ENCODE measurements at places on chromosomes 2 and 18.
A peak's percentile ranks its signal among the peaks of the same experiment; 100 is the strongest.

- DNase-seq, result no peak
Measured at GRCh38 chr2:96826546-96827278, 10.6 kb downstream of the CNNM3 start.

GRCh38 chr2:96408616-96409015 lies 73.0 kb downstream of the NCAPH start:
- DNase-seq, result no peak

- DNase-seq, result no peak
Measured at GRCh38 chr2:66929632-66930338, 467.3 kb upstream of the ETAA1 start.

DNA sequence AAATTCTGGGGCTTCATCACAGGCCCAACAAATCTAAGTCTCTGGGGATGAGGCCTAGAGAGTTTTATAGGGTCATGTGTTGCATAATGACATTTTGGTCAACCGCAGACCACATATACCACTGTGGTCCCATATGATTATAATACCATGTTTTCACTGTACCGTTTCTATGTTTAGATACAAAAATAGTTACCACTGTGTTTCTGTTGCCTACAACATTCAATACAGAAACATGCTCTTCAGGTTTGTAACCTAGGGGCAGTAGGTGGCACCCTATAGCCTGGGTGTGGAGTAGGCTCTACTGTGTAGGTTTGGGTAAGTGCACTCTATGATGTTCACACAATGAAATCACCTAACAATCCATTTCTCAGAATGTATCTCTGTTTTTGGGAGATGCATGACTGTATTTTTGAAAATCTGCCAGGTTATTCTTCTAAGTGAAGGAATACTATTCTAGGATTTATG lies 485.2 kb downstream of the PTPRM start:
- no peak for DNase-seq

DNA sequence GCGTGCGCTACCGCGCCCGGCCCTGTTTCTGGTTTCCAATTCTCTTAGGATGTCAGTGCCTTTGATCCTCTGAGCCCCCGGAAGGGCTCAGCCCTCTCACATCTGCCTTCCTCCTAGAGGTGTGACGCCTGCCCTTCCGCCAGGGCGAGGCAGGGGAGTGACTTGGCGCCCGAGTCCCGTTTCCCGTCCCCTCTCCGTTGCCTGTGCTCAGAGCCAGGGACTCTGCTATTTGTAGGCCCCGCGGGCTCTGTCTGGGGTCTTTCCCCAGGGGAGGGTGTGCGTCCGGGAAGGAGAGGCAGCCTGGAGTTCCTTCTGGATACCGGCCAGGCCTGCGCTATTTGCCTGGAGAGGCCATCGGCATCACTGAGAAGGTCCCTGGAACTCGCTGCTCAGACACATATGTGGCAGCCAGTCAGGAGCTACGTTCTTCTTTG lies 103.7 kb upstream of the TAF1B start:
- peak; percentile 67 for DNase-seq

- DNase-seq, result no peak
Measured at GRCh38 chr18:62294073-62294472, 31.0 kb upstream of the TNFRSF11A start.

GRCh38 chr2:241901500-241902351 lies 32.2 kb downstream of the RTP5 start:
- no peak for DNase-seq

- no peak for DNase-seq
Measured at GRCh38 chr2:126943612-126944348, 45.1 kb downstream of the TEX51 start.

DNA sequence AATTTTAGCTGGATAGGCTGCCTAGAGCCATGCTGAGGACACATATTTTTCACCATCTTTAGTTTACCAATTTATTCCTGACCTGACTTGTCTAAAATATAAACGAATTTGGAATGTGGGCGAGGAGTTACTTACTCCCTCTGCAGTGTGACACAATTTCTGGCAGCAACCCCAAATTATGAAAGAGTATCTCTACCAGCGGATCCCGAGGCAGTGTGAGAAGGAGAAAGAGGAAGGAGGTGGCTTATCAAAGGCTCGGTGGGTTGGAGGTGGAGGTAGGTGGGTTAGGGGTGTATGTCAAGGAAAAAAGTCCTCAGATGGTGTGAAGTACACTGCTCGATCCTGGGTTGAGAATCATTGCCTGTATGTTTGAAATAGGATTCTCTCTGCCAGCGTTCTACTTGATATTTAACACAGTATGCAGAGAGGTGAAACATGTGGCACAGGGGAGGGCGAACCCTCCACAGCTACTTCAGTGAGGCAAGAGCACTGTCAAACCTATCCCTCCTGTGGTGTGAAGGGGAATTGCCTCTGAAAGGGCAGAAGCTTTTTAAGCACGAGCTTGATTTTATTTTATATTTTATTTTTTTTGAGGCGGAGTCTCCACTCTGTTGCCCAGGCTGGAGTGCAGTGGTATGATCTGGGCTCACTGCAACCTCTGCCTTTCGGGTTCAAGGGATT lies 76.0 kb downstream of the RFTN2 start:
- peak; percentile 27 for DNase-seq

- peak; percentile 77 for DNase-seq
Measured at GRCh38 chr2:44955593-44956392, 14.3 kb downstream of the SIX3 start.

DNA sequence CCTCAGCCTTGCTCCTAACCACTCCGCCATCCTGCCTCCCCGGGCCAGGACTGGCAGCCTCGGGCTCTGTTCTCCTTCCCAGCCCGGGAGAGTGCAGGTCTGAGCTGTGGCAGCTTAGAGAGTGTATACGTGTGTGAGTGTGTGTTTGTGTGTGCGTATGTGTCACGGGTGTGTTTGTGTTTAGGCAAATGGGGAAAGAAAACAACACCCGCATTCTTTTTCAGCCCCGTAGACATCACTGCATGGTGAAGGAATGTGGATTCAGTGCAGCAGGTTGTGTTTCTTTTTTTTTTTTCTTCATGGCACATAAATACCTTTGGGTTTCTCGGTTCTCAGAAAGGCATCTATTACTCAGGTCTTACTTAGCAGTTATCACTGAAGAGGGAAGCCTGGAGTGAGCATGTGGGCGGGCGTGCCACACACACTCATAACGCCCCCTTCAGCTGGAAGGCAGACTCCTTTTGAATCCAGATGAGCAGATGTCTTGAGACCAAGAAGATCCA lies 44.2 kb downstream of the GLI2 start:
- no peak for DNase-seq

DNA sequence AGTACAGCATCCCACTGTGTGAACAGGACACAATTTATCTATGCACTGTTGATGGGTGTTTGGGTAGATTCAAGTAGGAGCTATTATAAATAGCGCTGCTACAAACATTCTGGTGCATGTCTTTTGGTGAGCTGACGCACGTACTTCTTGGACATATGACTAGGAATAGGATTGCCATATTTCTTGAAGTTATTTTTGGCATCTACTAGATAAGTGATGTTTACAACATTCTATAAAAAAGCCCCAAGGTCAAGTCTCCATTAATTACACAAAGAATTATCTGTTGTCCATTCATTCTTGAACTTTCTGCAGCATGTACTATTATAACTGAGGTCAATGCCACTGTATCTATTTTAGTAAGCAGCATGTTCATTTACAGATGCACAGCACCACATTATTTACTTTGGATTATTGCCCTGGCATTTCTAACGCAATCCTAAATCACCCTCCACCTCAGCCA lies 225.5 kb upstream of the TMEM200C start:
- no peak for DNase-seq

- no peak for DNase-seq
Measured at GRCh38 chr2:55150834-55151233, 81.3 kb downstream of the CLHC1 start.

- DNase-seq, result peak; percentile 25
Measured at GRCh38 chr2:201233812-201234662, 26.3 kb upstream of the CASP8 start.

DNA sequence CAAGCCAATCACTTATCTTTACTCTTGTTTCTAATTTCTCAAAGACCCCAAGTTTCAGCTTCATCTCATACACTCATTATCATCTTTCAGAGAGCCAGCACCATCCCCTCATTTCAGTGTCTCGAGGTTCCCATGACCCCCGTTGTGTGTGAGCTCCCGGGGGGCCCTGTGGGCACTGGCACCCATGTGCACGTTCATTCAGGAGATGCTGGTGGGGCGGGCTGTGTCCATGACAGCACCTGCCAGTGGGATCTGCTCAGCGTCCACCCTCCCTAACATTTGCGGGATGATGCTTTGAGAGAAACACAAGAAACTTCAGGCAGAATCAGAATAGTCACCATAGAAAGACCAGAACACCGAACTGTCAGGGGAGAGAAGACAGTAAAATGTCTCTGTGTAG lies 120.5 kb downstream of the MBP start:
- no peak for DNase-seq

GRCh38 chr2:179512281-179513035 lies 247.8 kb upstream of the SESTD1 start:
- no peak for DNase-seq

- no peak for DNase-seq
Measured at GRCh38 chr18:68060871-68061270, 544.4 kb upstream of the DSEL start.

GRCh38 chr2:214311031-214311533 lies 99.8 kb upstream of the VWC2L start:
- DNase-seq, result no peak

GRCh38 chr2:158554996-158555395 lies 98.2 kb downstream of the PKP4 start:
- DNase-seq, result no peak

DNA sequence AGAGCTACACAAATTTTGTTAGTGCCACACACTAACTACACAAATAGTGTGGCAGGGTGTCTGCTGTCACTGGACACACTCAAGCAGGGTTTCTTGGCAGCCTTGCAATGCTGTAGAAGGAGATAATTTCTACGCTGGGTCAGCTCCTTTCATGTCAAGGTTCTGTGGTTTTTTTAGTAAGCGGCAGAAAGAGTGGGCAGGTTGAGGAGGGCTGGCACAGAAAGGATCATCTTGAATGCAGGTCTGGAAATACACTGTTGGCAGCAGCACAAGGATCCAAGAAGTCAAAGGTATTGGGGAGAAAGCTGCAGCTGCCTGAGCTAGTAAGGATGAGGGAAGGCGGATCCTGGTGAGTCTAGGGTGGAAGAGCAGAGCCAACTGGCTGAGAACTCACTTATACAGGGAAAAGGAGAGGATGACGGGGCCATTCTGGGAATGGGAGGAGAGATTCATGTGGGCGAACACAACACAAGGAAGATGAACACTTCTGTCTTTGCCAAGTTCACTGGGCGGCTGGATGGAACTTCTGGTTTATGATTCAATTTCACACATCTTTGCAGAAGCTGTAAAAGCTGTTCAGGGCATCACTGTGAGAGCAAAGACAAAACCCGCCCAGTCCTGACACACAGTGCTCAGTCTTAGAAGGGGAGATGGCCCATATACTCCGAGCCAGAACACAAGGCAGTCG lies 16.9 kb upstream of the CYRIA start:
- no peak for DNase-seq

DNA sequence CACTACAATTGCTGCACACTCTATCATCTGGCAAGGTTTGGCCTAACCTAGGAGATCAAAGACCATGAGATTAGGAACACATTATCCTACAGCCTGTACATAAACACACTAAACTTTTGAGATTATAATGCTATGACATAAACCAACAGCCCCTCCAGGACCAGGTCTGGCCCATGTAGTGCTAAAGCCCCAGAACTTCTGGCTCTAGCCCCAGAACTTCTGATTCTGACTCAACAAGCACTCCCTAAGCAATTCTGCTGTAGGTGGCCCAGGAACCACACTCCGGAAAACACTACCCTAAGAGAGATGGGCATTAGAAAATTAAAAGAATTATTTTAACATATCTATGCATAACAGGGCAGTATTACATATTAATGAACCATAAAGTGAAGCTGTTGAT lies 369.5 kb upstream of the LYPD1 start:
- no peak for DNase-seq

- no peak for DNase-seq
Measured at GRCh38 chr18:70207181-70207580, 1.7 kb upstream of the RTTN start.

- DNase-seq, result no peak
Measured at GRCh38 chr2:235373171-235373570, 120.7 kb upstream of the AGAP1 start.

- DNase-seq, result no peak
Measured at GRCh38 chr2:199581935-199582360, 124.2 kb upstream of the SATB2 start.

DNA sequence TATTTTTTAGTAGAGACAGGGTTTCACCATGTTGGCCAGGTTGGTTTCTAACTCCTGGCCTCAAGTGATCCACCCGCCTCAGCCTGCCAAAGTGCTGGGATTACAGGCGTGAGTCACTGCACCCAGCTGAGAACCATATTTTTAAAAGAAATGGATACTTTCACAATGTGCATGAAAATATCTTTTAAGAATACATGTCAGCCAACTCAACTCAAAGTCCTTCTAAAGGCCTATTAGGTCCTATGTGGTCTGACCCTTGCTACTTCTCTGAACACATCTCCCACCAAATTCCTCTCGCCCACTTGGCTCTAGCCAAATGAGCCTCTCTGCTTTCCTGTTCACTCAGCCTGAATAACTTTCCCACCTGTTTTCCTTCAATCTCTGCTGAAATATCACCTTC lies 119.6 kb downstream of the MTX2 start:
- no peak for DNase-seq

GRCh38 chr2:62817995-62818713 lies 112.6 kb downstream of the EHBP1 start:
- no peak for DNase-seq

- DNase-seq, result no peak
Measured at GRCh38 chr2:195610717-195611116, 46.3 kb upstream of the SLC39A10 start.

GRCh38 chr18:11506856-11507255 lies 102.5 kb upstream of the SLC35G4 start:
- DNase-seq, result no peak

- no peak for DNase-seq
Measured at GRCh38 chr2:190181123-190181669, 118.7 kb upstream of the MSTN start.

- no peak for DNase-seq
Measured at GRCh38 chr2:129791712-129792111, 187.8 kb upstream of the RAB6C start.

GRCh38 chr2:206127656-206128055 lies 31.6 kb downstream of the NDUFS1 start:
- DNase-seq, result no peak

DNA sequence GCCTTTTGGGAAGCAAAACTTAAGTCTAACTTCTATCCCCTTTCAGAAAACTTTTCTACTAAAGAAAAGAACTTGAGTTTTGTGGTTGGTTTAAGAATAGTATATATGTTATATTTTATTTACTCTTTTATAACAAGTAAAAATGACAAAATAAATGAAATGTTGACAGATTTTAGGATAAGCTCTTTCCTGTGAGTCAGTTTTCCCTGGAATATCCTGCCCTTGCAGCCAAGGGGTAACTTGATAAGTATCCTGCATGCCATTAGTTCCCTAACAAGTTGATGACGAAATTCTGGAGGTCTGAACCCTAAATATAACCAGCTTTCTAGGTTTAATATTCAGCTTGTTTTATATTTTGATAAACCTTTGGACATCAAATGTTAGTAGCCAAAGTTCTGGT lies 7.3 kb upstream of the HTR2B start:
- no peak for DNase-seq

All from stimulated activated CD4-positive, alpha-beta T cell treated with anti-CD3 and anti-CD28 coated beads, Interleukin-1b, Interleukin-23, amount 100 ng/mL, for 48 hours (primary cell).